ENCODE measurements at places on chromosomes 3 and 15. TPM values are rescaled to one million over a fixed set of nuclear protein-coding genes. Genes with fewer than 3 reads are reported as not detected.

DNA sequence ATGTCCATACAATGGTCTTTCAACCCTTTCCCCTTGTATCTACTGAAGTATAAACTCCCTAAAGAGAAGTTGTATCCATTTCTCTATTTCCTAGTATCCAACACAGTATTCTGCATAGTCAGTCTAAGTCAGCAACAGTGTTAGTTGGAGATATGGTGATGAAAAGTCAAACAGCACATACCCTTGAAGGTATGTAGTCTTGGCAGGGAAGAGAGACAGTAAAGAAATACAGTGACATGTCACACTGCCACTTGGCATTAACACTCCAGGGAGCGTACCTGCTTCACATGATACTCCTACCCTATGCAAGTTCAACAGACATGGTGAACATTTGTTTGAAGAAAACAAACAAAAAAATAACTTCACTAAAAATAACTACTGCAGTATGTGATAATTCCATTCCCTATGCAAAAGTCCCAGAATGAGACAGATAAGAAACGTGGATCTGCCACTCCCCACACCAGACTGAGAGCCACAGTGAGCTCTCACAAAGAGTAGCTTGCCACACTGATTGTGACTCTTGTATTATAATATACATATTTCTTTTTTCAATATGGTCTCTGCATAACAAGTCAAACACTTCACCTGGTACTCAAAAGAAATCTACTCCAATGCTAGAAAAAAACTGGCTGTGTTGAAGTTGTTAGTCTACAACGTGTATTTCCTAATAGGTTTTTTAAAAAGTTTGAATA lies 5.9 kb downstream of the PDCD10 start:
- H3K4me1 ChIP-seq = peaks cover 68% of the 10 kb centered on the region
- no peak for DNase-seq

GRCh38 chr3:197516517-197516889 lies 39.3 kb downstream of the BDH1 start:
- peak; percentile 75 for DNase-seq
- H3K4me3 ChIP-seq = no peak overlapping the region
- peak overlapping the region; percentile 87 for H3K27ac ChIP-seq
- H3K4me1 ChIP-seq = peaks cover 14% of the 10 kb centered on the region
- no peaks in the 10 kb centered on the region for H3K27me3 ChIP-seq
- peaks cover 42% of the 10 kb centered on the region for H3K36me3 ChIP-seq

DNA sequence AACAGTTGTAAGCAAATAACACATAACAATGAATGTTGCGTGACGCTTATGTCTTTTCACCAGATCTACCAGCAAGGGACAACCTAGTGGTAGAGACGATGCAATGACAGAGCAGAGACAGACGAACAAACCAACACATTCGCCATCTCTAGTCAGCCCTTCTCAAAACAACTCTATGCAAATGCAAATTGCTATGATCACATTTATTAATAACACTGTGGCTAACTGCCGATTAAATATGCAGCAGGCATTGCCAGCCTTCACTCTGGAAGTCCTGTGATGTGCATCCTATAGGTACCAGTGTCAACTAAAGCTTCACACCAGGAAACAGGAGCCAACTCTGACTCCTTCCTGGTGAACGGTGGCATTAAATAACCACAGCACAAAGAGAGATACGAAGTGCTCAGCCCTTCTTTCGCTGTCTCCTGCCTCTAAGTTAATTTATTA lies 94.2 kb downstream of the FOXP1 start:
- no peaks in the 10 kb centered on the region for H3K27me3 ChIP-seq
- peak overlapping the region; percentile 60 for H3K4me3 ChIP-seq
- H3K36me3 ChIP-seq = peaks cover 30% of the 10 kb centered on the region
- DNase-seq = no peak
- peak overlapping the region; percentile 89 for H3K27ac ChIP-seq
- H3K4me1 ChIP-seq = peaks cover 88% of the 10 kb centered on the region

DNA sequence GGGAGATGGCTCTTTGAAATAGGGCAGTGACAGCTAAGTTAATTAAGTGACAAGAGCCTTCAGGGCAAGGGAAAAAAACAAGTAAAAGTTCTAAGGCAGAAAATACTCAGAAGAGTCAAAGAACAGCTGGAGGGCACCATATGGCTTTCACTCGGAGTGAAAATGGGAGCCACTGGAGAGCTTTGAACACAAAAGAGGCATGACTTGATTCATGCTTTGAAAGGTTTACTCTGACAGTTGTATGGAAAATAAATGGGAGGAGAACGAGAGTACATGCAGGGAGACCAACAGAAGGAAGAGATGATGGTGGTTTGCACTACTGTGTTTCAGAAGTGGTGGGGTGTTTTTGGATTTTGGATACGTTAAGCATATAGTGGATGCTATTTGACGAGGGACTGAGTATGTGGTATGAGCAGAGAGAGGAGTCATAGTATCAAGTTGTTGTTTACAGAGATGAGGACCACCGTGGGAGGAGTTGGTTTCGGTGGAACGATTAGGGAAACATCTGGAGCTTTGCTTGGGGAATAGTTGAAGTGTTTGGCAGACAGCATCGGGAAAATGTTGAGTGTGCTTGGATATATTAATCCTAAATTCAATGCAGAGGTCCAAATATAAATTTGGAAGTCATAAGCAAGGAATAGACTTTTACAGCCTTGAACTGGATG lies 411.5 kb downstream of the GABRG3 start:
- no peaks in the 10 kb centered on the region for H3K36me3 ChIP-seq
- H3K4me1 ChIP-seq = no peaks in the 10 kb centered on the region
- no peak overlapping the region for H3K4me3 ChIP-seq
- no peak overlapping the region for H3K27ac ChIP-seq

DNA sequence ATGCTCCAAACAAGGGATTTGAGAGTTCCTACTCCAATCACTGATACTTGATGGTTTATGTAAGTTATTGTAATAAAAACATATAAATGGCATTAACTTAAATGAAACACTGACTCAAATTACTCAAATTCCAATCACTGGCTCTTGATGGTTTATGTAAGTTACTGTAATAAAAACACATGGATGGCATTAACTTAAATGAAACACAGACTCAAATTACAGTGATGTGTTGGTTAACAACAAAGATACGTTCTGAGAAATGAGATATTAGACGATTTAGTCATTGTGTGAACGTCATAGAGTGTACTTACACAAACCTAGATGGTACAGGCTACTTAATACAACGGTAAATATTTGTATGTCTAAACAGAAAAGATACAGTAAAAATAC lies 6.6 kb downstream of the MOBP start:
- no peak overlapping the region for H3K27ac ChIP-seq
- H3K36me3 ChIP-seq = no peaks in the 10 kb centered on the region
- peaks cover 17% of the 10 kb centered on the region for H3K27me3 ChIP-seq
- no peaks in the 10 kb centered on the region for H3K4me1 ChIP-seq
- DNase-seq = no peak
- no peak overlapping the region for H3K4me3 ChIP-seq

DNA sequence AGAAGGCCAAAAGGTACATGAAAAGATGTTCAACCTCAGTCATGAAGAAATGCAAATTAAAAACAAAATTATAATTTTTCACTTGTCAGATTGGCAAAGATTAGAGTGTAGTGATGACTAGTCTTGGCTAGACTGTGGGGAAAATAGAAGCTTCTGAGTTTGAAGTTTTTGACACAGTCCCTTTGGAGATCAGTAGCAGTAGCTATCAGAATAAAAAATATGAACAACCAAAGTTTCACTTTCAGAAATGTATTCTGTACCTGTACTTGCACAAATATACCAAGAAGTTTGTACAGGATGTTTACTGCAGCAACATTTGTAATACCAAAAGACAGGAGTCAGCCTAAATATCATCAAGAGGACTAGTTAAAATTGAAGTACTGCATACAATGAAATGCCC lies 14.1 kb downstream of the ATP2C1 start:
- H3K27ac ChIP-seq = peak overlapping the region; percentile 31
- H3K27me3 ChIP-seq = no peaks in the 10 kb centered on the region
- peaks cover 40% of the 10 kb centered on the region for H3K4me1 ChIP-seq
- no peak overlapping the region for H3K4me3 ChIP-seq
- no peak for DNase-seq

GRCh38 chr3:12356996-12357395 lies 68.1 kb downstream of the PPARG start:
- no peak overlapping the region for H3K4me3 ChIP-seq
- H3K27me3 ChIP-seq = peaks cover 1% of the 10 kb centered on the region
- DNase-seq = no peak
- H3K36me3 ChIP-seq = no peaks in the 10 kb centered on the region
- no peak overlapping the region for H3K27ac ChIP-seq

GRCh38 chr15:68630836-68631235 lies 52.0 kb downstream of the CORO2B start:
- no peaks in the 10 kb centered on the region for H3K36me3 ChIP-seq
- peaks cover 3% of the 10 kb centered on the region for H3K27me3 ChIP-seq
- DNase-seq = no peak
- no peak overlapping the region for H3K27ac ChIP-seq

DNA sequence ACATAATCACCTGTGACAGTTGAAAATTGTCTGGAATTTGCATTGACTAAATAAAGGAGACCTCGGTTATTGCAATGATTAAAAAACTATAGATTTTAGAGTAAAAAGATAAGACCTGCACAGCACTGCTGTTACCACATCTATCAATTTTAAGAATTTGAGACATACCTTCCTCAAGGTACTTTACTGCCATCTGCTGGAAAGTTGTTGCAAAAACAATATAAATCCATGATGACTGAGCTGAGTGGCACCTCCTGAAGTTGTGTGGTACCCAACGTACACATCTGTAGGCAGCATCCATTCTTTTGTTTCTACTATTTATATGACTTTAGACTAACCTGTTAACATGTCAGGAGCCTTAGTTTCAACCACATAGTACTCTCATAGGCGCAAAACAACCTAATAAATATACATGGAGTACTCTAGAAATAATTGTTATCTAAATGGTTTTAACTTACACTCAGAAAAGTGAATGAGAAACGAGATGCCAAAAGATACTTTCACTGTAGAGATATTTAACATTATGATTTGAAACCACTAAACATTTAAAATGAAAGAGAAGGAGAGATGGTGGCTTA lies 106.7 kb downstream of the GHSR start:
- H3K4me3 ChIP-seq = no peak overlapping the region
- no peak overlapping the region for H3K27ac ChIP-seq
- H3K27me3 ChIP-seq = no peaks in the 10 kb centered on the region
- H3K36me3 ChIP-seq = peaks cover 18% of the 10 kb centered on the region
- DNase-seq = no peak

- no peaks in the 10 kb centered on the region for H3K27me3 ChIP-seq
- no peak for DNase-seq
Measured at GRCh38 chr15:41794081-41794480, 19.8 kb downstream of the MAPKBP1 start.

DNA sequence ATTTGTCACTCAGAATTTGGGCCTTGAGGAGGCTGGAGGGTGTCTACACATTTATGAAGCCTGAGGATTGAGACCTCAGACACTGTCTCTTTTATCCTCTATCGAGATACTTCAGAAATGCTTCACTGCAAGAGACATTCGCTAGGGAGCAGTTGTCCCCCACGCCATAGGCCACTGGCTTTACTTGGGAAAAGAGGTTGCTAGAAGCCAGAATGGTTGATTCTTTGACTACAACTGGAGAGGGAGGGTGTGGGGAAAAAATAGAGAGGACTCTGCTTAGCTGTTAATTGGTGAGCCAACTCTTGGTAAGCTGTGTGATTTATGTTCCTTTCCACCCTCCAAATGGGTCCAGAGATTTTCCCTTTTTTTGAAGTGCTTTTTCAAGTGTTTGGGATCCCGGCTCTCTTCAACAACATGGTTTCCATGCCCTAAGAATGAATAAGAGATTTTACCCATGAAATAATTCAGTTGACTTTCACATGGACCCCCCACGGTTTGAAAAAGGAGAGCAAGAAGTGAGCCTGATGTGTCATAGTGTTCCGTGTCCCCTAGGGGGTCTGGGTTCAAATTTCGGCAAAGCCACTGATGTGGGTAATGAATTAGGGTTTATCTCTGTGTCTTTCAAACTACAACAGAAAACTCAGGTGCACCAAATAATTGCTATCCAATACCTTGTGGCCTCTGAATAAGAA lies 2.7 kb downstream of the BOC start:
- peaks cover 13% of the 10 kb centered on the region for H3K4me1 ChIP-seq
- H3K4me3 ChIP-seq = no peak overlapping the region
- no peaks in the 10 kb centered on the region for H3K36me3 ChIP-seq
- H3K27me3 ChIP-seq = peaks cover 64% of the 10 kb centered on the region
- no peak overlapping the region for H3K27ac ChIP-seq

DNA sequence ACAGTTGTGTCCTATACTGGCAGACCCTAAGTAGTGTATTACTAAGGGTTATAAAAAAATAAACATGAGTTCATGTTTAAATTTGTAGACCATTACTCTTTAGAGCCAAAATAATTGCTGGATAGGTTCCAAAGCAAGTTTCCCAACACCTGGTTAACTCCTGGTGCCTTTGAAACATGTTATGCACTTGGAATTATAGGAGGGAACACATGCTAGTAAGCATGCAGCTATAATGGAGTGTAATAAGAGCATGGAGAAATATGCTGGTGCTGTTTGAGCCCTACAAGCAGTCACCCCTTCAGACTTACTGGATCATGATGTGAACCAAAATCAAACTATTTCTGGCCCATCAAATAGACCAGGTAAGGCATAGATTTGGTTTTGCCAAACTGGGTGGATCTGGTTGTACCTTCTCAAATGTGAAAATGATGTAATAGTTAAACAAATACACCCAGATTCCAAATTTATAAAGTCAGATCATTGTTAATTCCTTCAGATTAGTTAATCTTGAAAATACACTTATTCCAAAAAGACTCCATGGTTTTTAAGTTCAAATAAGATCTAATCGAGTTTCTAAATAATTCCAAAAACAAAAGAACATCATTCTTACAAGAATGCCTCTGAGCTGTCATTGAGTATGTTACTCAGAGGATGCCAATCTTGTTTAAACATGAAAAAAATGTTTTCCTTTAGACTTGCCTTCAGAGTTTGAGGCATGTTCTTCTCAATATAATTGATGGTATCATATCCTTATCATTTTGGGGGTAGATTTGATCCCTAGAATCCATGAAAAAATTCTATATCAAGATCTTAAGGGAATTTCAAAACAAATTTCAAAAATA lies 69.3 kb downstream of the LRRC28 start:
- no peaks in the 10 kb centered on the region for H3K27me3 ChIP-seq
- no peak overlapping the region for H3K4me3 ChIP-seq
- H3K36me3 ChIP-seq = peaks cover under 1% of the 10 kb centered on the region
- DNase-seq = no peak
- H3K27ac ChIP-seq = no peak overlapping the region

GRCh38 chr3:67808906-67809305 lies 154.5 kb upstream of the SUCLG2 start:
- H3K27ac ChIP-seq = no peak overlapping the region
- DNase-seq = no peak
- H3K27me3 ChIP-seq = peaks cover 1% of the 10 kb centered on the region
- no peak overlapping the region for H3K4me3 ChIP-seq

DNA sequence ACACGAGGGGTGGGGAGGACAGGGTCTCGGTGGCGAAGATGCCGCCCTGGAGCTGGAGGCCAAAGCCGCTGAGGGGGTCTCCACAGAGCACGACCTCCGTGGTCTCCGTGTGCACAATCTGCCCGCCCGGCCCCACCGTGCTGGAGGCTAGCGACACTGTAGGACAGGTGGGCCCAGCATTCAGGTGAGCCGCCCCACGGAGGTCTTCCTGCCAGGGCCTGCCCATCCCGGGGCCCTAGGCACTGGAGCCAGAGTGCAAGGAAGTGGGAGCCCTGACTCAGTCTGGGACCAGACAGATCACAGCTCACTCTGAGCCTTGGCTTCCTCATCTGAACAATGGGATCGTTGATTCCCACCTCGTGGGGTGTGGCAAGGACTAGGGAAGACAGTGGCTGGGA lies 25.8 kb downstream of the GRIP2 start:
- no peak overlapping the region for H3K4me3 ChIP-seq
- no peaks in the 10 kb centered on the region for H3K4me1 ChIP-seq
- DNase-seq = no peak
- H3K27ac ChIP-seq = no peak overlapping the region

TUSC2 gene
- 17.1 TPM for total RNA-seq

MYH15 gene
- total RNA-seq = 0.58 TPM

C3orf85 gene
- not detected for total RNA-seq

PP2D1 gene
- total RNA-seq = not detected

ECT2 gene
- 40.6 TPM for total RNA-seq

Data from activated CD4-positive, alpha-beta T cell treated with anti-CD3 and anti-CD28 coated beads for 36 hours (primary cell).